ENCODE measurements at places on chromosomes 2 and 18. TPM values are rescaled to one million over a fixed set of nuclear protein-coding genes. Genes with fewer than 3 reads are reported as not detected.

Gene SOCS6
- 19.4 TPM for total RNA-seq

DNA sequence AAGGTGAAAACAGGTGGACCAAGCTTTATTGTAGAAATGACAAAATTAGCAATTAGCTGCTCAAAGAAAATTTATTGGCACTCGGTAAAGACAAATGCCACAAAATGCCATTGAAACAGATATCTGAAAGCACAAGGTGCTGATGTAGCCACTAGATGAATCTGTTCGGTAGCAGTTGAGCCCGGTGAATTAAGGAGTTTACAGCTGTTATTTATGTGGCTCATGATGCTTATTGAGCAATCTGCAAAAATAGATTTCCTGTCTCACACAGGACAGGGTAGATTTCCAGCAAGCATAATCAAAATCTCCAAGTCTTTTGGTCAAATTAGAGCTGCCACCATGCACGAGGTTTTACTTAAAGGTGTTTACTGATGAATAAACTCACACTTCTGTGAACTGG is 182.2 kb downstream of the PPP1R1C start:
- no peaks in the 10 kb centered on the region for H3K4me1 ChIP-seq
- no peaks in the 10 kb centered on the region for H3K27me3 ChIP-seq
- H3K36me3 ChIP-seq = no peaks in the 10 kb centered on the region
- no peak for DNase-seq

GRCh38 chr2:120346026-120346666 is at the start of gene INHBB:
TSS of gene INHBB (plus strand) at chr2:120346136. CDS start at chr2:120346189, 53 bp downstream.
- H3K4me1 ChIP-seq = peaks cover 18% of the 10 kb centered on the region
- DNase-seq = no peak
- H3K27me3 ChIP-seq = peaks cover 56% of the 10 kb centered on the region
- no peaks in the 10 kb centered on the region for H3K36me3 ChIP-seq

GRCh38 chr2:173713904-173714555 is 251.1 kb downstream of the SP3 start:
- no peak overlapping the region for H3K27ac ChIP-seq
- peaks cover 8% of the 10 kb centered on the region for H3K27me3 ChIP-seq
- no peak for DNase-seq
- no peaks in the 10 kb centered on the region for H3K4me1 ChIP-seq
- H3K36me3 ChIP-seq = no peaks in the 10 kb centered on the region

- H3K36me3 ChIP-seq = peaks cover 6% of the 10 kb centered on the region
- DNase-seq = no peak
- no peaks in the 10 kb centered on the region for H3K27me3 ChIP-seq
- H3K4me1 ChIP-seq = peaks cover 4% of the 10 kb centered on the region
- no peak overlapping the region for H3K27ac ChIP-seq
Observed at GRCh38 chr18:46040747-46041104, 31.3 kb downstream of the PSTPIP2 start.

GRCh38 chr18:48801728-48802542 is 148.8 kb downstream of the SMAD7 start:
- H3K27me3 ChIP-seq = no peaks in the 10 kb centered on the region
- peak; percentile 57 for DNase-seq
- H3K36me3 ChIP-seq = peaks cover 51% of the 10 kb centered on the region
- H3K4me1 ChIP-seq = peaks cover 32% of the 10 kb centered on the region
- peak overlapping the region; percentile 38 for H3K27ac ChIP-seq

Gene IL36RN
- total RNA-seq = not detected

GRCh38 chr18:73487966-73488365 is 620.2 kb upstream of the NETO1 start:
- H3K4me3 ChIP-seq = no peak overlapping the region
- no peak for DNase-seq
- H3K4me1 ChIP-seq = no peaks in the 10 kb centered on the region

Gene TEX44
- not detected for total RNA-seq

GRCh38 chr2:101018934-101019333 is 16.8 kb downstream of the RPL31 start:
- no peaks in the 10 kb centered on the region for H3K27me3 ChIP-seq
- H3K4me1 ChIP-seq = no peaks in the 10 kb centered on the region
- H3K36me3 ChIP-seq = peaks cover 18% of the 10 kb centered on the region
- DNase-seq = no peak

- DNase-seq = no peak
- H3K4me3 ChIP-seq = no peak overlapping the region
- H3K27me3 ChIP-seq = no peaks in the 10 kb centered on the region
- no peak overlapping the region for H3K27ac ChIP-seq
- H3K36me3 ChIP-seq = no peaks in the 10 kb centered on the region
- peaks cover 21% of the 10 kb centered on the region for H3K4me1 ChIP-seq
Observed at GRCh38 chr2:122734766-122735424, 979.4 kb downstream of the TSN start.

Gene RPL37A
- total RNA-seq = 2,580 TPM

DNA sequence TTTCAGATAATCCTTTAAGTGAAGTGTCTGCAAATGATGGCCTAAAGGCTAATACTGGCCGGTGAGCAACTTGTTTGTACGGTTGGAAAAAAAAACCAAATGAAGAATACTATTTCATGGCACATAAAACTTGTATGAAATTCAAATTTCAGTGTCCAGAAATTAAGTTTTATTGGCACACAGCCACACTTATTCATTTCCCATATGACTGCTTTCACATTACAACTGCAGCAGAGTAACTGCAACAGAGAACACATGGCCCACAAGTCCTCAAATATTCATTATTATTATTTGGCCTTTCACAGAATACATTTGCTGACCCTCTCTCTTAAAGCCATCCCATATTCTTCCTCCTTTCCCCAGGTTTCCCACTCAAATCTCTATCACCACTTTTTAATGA is 1268.6 kb downstream of the LRP1B start:
- no peaks in the 10 kb centered on the region for H3K36me3 ChIP-seq
- H3K27ac ChIP-seq = no peak overlapping the region
- no peak for DNase-seq
- no peak overlapping the region for H3K4me3 ChIP-seq
- no peaks in the 10 kb centered on the region for H3K27me3 ChIP-seq

- H3K27ac ChIP-seq = peak overlapping the region; percentile 38
- H3K27me3 ChIP-seq = peaks cover 6% of the 10 kb centered on the region
- no peak overlapping the region for H3K4me3 ChIP-seq
- H3K4me1 ChIP-seq = peaks cover 7% of the 10 kb centered on the region
- H3K36me3 ChIP-seq = peaks cover 4% of the 10 kb centered on the region
- no peak for DNase-seq
Observed at GRCh38 chr2:235066895-235067294, 115.1 kb downstream of the SH3BP4 start.

GRCh38 chr2:14194233-14194632 is 438.3 kb upstream of the LRATD1 start:
- no peak for DNase-seq
- no peaks in the 10 kb centered on the region for H3K36me3 ChIP-seq
- H3K4me1 ChIP-seq = no peaks in the 10 kb centered on the region
- no peak overlapping the region for H3K27ac ChIP-seq
- H3K4me3 ChIP-seq = no peak overlapping the region
- H3K27me3 ChIP-seq = no peaks in the 10 kb centered on the region

DNA sequence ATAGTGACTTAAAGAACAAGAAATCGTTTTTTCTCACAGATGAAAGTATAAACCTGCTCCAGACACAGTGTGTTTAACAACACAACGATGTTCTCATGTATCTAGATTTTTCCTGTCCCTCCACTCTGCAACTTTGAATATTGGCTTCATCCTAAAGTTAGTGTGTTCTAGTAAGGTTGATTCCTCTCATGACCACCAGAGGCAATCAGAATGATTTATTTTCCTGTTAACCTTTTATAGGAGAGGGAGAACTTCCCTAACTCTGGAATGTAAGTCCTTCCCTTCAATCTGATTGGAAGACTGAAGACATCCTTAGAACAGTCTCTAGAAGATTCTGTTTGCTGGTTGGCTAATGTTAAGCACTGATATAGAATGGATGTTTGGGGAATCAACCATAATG is 41.0 kb upstream of the TAF4B start:
- no peak for DNase-seq
- H3K27ac ChIP-seq = no peak overlapping the region
- H3K36me3 ChIP-seq = no peaks in the 10 kb centered on the region
- peaks cover 7% of the 10 kb centered on the region for H3K27me3 ChIP-seq
- H3K4me1 ChIP-seq = no peaks in the 10 kb centered on the region

GRCh38 chr2:47636596-47637264 is 146.2 kb upstream of the MSH6 start:
- no peak overlapping the region for H3K4me3 ChIP-seq
- H3K4me1 ChIP-seq = peaks cover 9% of the 10 kb centered on the region
- DNase-seq = no peak
- H3K27me3 ChIP-seq = peaks cover 11% of the 10 kb centered on the region
- H3K27ac ChIP-seq = no peak overlapping the region

DNA sequence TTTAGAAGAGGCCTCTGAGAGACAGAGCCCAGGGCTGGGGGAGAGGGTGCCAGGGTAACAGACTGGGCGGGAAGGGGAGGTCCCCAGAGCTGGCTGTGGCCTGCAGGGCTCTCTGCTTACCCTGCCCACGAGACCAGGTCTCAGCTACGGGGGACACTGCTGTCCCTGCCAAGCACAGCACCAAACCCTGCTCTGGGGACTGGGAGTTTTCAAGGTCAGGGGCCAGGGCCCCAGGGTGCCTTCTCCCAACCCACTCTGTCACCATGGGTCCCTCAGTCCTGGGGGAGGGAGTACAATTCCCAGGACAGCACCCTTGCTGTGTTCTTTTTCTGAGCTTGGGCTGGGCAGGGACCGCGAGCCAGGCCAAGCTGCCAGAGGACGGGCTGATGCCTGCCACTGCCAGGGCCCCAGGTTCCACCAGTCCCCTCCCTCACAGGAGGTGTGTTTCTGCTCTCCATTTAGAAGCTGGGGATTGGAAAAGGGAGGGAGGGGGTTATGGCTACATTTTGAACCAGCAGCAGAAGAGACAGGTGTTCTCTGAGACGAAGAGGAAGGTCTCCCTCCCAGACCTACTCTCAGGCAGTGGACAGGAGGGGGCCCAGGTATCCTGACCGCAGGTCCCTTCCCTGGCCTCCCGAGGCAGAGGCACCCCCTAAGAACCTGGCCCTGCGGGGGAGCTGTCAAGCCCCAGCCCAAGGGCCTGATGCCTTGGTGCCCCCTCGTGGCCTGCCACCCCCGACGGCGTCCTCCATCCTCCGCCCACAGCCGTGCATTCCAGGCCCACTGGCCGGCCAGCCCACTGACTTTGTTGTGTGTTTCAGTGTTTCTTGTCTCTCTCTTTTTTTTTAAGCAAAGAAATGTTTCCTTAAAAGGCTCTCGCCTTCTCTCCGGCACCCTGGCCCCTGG is 80.4 kb downstream of the TNS1 start:
- no peaks in the 10 kb centered on the region for H3K27me3 ChIP-seq
- peaks cover 71% of the 10 kb centered on the region for H3K4me1 ChIP-seq
- peak overlapping the region; percentile 84 for H3K27ac ChIP-seq

DNA sequence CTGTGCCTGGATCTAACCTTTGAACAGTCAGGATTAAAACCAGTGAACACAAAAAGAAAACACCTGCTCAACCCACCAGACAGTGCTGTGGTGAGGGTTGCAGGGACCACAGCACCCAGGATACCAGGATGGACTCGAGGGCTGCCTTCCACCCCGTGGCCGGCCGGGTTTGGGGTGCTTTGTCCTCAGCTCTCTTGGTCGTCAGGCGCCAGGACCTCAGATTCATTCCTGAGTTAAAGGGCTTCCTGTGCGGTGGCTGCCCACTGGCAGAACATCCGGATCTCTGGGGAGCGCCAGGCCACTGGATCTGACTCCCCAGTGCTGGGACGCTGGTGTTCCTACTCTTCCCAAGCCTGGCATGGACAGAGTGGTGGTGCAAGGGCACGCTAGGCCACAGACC is 239.8 kb downstream of the TFCP2L1 start:
- peaks cover 39% of the 10 kb centered on the region for H3K27me3 ChIP-seq
- no peaks in the 10 kb centered on the region for H3K36me3 ChIP-seq
- no peak overlapping the region for H3K4me3 ChIP-seq
- no peak overlapping the region for H3K27ac ChIP-seq

- DNase-seq = no peak
- H3K27ac ChIP-seq = peak overlapping the region; percentile 91
- H3K4me1 ChIP-seq = peaks cover 23% of the 10 kb centered on the region
- H3K4me3 ChIP-seq = peak overlapping the region; percentile 55
- peaks cover 8% of the 10 kb centered on the region for H3K36me3 ChIP-seq
Observed at GRCh38 chr2:235958221-235958930, 209.8 kb downstream of the GBX2 start.

DNA sequence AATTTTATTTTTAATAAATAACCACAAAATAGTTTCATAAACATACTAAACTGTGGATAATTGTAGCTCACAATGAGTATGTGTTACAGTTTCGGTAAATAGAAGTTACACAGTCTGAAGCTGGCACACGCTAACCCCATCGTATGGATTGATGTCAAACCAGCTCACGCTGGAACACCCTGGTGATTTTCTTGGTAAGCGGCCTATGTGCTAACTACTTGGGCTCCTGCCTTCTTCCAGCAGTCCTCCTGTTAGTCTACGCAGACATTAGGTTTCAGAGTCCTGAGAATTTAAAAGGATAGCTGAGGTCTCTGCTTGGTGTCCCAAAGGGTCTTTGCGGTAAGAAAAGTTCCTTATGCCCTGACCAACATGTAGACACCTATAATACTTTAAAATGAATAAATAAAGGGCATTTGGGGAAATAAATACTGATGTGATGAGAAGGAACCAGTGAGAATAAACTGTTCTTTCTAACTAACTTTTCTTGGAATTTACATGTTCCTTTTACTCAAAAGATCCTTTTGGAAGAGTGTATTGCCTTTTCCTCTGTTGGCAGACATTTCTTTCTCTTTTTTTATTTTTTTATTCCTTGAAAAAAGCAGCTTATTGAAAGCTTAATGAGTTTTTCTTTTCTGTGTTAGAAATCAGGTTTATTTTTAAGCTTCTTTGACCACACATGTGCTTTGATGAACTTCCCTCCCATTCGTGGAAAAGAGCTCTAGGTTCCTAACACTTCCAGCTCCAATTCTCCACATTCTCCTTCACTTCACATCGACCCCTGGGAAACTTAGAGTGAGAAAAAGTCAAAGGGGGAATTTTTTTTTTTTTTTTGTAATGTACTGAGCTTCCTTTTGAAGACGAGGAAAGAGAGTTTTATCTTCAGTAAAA is 322.2 kb downstream of the IRS1 start:
- H3K27ac ChIP-seq = peak overlapping the region; percentile 81
- DNase-seq = no peak
- peaks cover 39% of the 10 kb centered on the region for H3K4me1 ChIP-seq
- no peaks in the 10 kb centered on the region for H3K36me3 ChIP-seq
- no peak overlapping the region for H3K4me3 ChIP-seq

Gene WNT6
- 0.42 TPM for total RNA-seq

GRCh38 chr2:231886071-231886681 is 40.0 kb downstream of the NPPC start:
- H3K27me3 ChIP-seq = peaks cover 58% of the 10 kb centered on the region
- H3K36me3 ChIP-seq = no peaks in the 10 kb centered on the region
- H3K4me3 ChIP-seq = no peak overlapping the region
- no peaks in the 10 kb centered on the region for H3K4me1 ChIP-seq
- DNase-seq = no peak

DNA sequence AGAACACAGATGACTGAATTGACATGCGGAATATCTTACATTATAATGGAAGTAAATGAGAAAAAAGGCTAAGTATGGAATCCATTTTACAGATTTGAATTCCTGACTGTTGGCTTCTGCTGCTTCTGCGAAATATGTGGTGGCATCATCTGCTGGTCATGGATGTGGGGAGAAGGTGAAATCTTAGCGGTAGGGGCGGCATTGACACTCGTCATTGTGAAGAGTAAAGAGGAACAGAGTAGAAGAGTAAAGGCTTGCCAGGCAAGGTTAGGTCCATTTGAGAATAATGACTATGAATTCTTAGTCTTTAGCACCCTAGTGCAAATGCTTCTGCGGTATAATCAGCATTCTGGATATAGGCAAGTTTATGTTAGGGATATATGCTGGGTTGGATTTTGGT is 32.4 kb downstream of the ACTR3 start:
- peaks cover 8% of the 10 kb centered on the region for H3K4me1 ChIP-seq
- DNase-seq = no peak
- no peaks in the 10 kb centered on the region for H3K27me3 ChIP-seq
- no peak overlapping the region for H3K27ac ChIP-seq

Data from osteocyte (in vitro differentiated cells).